Fibroblast of skin of left biceps (primary cell): ENCODE measurements at places on chromosomes 6 and 20.

DNA sequence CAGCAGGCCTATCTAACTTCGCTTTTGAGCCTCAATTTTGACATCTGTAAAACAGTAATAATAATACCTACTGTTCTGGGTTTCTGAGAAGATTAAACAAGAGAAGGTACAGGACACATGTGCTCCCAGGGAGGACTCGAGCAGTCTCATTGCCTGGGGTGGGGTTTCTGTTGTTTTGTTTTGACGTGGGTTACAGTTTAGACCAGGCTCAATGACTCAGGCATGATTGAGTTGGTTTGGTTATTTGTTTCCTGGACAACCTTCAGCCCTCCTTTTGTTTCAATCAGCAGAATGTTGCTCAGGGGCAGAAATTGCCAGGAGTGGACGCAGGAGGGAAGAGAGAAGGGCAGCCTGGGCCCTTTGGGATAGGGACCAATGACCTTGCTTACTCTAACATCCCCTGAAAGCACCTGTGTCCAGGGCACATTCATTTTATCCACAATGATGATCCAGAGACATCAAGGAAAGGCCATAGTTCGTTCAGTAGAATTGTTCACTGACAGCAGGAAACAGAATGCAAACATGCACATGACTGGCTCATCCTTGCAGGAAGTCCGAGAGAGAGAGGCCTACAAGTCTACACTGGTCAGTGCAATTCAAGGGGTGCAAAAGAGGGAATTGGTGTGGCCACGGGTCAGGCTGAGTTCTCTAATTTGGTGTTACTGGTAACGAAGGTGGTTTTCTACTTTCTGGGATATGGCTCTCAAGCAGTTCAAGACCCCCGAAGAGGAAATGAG is 74.5 kb upstream of the MRPS10 start:
- DNase-seq, result no peak

- DNase-seq, result no peak
Measured at GRCh38 chr20:23655491-23656211, 17.9 kb upstream of the CST3 start.

- no peak for DNase-seq
Measured at GRCh38 chr20:45138561-45139300, 14.5 kb upstream of the WFDC12 start.

GRCh38 chr20:50568549-50568942 is 58.4 kb downstream of the PTPN1 start:
- DNase-seq, result no peak

DNA sequence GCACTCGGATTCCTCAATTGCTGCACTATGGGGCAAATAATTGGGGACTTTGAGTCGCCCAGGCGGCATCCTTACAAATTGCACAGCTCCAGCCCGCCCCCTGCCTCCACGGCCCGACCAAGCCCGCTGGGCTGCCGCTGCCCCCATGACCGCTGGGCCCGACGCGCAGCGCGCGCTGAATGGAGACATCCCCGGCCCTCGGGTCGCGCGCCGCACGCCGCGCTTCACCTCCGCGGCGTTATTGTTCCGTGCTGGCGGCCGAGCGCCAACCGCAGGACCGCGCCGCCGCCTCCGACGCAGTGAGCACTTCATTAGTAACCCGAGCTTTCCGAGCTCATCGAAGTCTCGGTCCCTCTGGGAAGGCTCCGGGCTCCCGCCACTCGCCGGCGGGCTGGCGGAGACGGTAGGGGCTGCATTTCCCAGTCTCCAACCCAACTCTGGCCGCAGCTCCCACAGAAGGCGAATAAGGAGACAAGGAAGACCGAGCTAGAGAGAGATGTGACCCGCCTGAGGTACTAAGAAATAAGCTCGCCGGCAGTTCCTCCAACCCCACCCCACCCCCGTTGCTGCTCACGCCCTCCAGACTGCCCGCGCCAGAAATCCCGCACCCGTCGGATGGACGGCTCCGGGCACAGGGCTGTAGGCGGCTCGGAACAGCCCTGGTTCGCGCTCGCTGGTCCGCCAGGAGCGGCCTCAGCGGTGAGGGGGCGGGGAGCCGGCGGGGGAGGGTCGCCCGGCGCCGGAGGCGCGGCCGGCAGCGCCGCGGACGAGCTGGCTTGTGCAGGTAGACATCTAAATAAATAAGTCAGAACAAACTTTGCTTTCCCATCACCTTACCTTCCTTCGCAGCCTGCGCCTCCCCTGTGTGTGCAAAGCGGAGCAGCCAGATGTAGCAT is 703 bp downstream of the EPHA7 start:
- no peak for DNase-seq

GRCh38 chr6:72720464-72720863 is 98.6 kb downstream of the KCNQ5 start:
- peak; percentile 38 for DNase-seq

- no peak for DNase-seq
Measured at GRCh38 chr20:58688840-58689239, 3.8 kb upstream of the NPEPL1 start.

DNA sequence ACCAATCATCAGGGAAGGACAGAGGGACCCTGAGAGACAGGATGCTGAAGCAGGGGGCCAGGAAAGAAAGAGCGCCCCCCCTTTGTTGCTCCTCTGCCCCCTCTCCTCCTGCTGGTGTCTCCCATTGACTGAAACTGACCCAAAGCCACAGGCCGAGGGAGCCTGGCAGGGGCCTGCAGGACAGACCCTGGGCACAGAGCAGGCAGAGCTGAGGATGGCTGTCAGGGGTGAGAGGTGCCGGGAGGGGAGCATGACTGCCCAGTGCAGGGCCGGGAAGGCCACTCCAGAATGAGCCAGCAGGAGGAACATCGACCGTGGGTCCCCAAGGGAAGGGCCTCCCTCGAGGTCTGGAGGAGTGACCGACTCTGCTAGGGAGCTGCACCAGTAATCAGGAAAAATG is 427.8 kb downstream of the PREX1 start:
- no peak for DNase-seq

DNA sequence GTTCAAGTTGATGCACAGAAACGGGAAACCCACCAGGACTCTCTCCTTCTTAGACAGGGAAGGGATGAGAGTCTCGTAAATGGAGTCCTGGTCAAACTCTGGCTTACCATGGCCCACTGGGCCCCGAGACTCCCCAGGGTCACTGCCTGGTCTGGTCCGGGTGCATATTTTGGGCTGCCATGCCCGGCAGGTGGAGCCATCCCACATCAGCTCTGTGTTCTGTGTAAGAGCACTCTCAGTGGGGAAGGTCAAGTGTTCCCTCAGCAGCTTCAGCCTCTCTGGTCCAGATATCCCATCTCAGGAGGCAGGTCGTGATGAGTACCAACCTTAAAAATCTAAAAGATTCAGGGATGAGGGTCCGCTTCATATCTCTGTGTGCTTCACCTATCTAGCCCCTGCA is 138.8 kb downstream of the EDN3 start:
- no peak for DNase-seq

- DNase-seq, result no peak
Measured at GRCh38 chr20:53370345-53370961, 223.2 kb downstream of the ZNF217 start.

GRCh38 chr6:52622810-52623209 is 46.0 kb upstream of the TRAM2 start:
- no peak for DNase-seq

DNA sequence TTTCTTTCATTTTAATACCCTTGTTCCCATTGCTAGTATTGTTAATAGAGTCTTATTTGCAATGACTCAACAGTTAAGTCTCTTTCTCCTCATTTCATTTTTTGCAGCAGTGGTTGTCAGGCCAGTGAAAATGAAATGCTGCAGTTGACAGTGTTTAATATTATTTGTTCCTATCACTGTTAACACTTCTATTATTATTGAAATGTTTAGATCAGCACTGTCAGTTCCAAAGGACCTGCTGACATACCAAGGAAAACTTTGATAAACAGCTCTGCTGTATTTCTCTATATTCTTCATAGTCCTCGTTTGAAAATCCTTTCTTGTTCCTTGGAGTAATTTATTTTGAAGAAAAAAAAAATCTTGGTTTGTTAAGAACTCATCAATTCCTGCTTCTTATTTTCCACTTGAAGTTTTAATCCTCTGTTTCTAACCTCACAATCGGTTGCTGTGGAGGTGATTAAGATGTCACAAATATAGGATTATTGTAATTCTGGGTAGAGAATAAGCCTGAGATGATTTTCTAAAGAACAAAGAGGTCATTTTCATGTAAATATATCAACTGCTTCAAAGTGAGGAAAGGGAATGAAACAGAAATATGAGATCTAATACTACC is 1065.9 kb upstream of the CITED2 start:
- DNase-seq, result no peak

- DNase-seq, result no peak
Measured at GRCh38 chr20:53942973-53943372, 127.4 kb downstream of the BCAS1 start.

GRCh38 chr6:2221726-2222274 is 23.6 kb downstream of the GMDS start:
- DNase-seq, result no peak

- no peak for DNase-seq
Measured at GRCh38 chr6:147507162-147508041, 1.1 kb upstream of the SAMD5 start.

- DNase-seq, result no peak
Measured at GRCh38 chr6:11058406-11058805, 14.3 kb upstream of the ELOVL2 start.

DNA sequence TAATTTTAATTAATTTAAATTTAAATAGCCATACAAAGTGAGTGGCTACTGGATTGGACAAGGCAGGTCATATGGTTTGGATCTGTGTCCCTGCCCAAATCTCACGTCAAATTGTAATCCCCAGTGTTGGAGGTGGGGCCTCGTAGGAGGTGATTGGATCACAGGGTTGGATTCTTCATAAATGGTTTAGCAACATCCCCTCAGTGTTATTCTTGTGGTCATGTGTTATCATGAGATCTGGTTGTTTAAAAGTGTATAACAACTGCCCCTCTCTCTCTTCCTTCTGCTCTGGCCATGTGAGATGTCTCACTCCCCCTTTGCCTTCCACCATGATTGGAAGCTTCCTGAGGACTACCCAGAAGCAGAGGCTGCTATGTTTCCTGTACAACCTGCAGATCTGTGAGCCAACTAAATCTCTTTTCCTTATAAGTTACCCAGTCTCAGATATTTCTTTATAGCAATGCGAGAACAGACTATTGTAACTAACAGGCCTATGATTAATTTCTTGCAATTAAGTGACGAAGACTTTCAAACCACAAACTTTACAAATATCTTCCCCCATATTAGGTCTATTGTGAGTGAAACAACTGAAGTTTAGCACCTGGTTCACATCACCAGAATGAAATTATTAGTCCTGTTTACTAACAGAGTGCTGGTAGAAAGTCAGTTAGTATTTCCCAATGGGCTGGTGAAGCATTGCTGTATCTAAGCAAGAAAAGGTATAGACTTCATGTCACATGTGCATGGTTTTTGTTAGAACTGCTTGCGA is 60.0 kb upstream of the TNFAIP3 start:
- no peak for DNase-seq

DNA sequence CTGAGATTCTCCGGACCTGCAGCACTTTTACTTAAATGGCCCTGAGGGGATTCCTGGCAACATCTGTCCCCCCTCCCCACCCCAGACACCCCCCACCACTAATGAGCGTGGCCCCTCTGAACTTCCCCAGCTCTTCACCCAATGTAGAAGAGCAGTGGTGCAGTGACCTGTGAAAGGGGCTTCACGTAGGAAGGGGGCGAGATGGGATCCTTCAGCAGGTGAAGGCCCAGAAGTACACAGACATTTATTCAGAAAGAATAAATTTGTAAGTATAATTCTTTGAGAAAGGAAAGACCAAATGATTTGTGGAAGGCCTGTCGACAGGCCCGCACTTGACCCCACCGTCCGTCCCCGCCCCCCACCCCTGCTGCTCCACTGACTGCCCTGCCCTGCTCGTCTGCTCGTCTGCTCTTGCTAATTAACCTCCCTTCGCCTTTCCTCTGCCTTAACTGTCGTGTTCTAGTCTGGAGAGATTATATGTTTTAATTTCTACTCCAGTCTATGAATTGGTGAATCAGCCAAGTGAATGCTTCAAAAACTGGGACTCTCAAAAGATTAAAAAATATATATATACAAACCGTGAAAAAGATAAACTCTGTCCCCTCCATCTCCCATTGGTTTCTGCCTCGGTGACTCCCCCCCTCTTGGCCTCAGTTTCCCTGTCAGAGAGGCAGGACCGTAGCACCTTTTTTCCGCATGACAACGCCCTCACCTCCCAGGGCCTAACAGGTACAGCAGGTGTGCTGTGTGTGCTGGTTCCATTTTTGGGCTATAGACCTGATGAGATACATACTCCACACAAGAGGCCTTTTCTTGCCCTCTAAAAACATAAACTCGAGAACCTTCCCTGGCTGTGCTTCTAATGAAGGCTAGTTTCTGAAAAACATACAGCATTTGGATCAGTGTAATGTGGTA is 49.2 kb downstream of the GNAS start:
- no peak for DNase-seq

DNA sequence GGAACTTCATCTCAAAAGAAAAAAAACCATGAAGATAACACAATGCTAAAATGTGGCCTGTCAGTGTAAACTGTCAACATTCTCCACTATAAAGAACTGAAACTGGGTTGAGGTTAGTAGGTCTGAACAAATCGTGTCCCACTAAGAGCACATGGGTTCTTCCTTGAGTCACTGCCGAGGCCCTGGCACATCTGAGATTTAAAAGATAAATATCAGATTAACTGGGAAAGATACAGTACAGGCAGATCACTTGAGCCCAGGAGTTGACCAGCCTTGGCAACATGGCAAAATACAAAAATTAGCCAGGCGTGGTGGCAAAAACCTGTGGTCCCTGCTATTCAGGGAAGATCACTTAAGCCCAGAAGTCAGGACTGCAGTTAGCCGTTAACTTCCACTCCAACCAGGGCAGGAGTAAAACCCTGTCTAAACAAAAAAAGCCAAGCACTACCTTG is 5.6 kb downstream of the EEF1A1 start:
- DNase-seq, result no peak

- no peak for DNase-seq
Measured at GRCh38 chr6:144012534-144012933, 4.5 kb upstream of the PLAGL1 start.

GRCh38 chr6:168370310-168370991 is 50.9 kb upstream of the DACT2 start:
- DNase-seq, result no peak

DNA sequence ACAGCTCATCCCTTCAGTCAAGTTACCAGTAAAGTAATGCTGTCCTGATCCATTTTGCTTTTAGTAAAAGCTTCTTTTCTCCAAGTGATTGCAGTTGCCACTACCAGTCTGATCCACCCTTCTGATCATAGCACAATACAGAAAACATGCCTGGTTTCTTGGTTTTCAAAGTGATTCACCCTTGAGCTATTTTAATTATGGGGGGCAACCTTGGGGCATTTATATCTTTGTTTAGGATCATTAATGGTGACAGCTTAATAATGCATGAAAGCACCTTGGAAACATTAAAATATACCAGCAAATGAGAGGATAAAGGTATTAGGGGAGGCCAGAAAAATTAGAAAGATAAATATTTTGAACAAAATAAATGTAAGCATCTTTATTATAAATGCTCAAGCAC is 38.4 kb downstream of the LRRC1 start:
- DNase-seq, result no peak

GRCh38 chr6:28606424-28607391 is 81.0 kb downstream of the GPX5 start:
- DNase-seq, result peak; percentile 60

DNA sequence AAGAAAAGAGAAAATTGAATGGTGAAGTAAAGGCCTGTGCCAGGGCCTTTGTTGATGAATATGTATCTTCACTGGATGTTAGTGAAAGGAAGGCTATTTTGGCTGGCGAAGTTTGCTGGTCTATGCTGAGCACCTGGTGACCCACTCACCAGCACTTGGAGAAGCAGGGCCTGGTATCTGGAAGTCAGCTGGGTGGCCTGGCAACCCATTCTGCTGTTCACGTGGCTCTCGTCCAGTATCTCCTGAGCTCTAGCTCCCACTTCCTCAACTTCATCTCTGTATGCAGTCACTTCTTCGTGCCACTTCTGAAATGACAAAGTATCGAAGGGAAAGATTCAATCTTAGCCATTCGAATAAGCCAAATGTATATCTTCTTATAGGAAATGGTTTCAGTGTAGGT is 283.7 kb downstream of the SYNE1 start:
- DNase-seq, result no peak
